ENCODE measurements at places on chromosomes 12 and 14.
A peak's percentile ranks its signal among the peaks of the same experiment; 100 is the strongest.

GRCh38 chr12:52825961-52826360 lies 8.2 kb downstream of the KRT79 start:
- no peak for DNase-seq

GRCh38 chr12:112308652-112309051 lies 73.6 kb downstream of the HECTD4 start:
- no peak for DNase-seq

DNA sequence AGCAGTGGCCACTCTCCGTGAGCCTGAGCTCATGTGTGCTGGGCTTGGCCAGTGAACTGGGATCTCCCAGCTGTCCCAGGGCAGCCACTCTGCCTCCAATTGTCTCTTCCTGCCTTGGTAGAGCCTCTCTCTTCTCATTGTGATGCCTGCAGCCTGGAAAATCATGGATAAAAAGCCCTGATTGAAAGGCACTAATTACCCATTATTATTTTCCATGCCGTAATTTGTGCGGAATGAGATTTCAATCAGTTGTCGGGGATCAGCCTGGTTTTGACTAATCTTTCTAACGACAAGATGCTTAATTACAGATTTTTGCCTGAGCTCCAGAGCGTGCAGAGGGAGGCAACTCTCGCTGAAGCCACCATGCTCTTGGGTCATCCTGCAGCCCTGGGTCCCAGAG lies 52.7 kb downstream of the ESRRB start:
- no peak for DNase-seq

DNA sequence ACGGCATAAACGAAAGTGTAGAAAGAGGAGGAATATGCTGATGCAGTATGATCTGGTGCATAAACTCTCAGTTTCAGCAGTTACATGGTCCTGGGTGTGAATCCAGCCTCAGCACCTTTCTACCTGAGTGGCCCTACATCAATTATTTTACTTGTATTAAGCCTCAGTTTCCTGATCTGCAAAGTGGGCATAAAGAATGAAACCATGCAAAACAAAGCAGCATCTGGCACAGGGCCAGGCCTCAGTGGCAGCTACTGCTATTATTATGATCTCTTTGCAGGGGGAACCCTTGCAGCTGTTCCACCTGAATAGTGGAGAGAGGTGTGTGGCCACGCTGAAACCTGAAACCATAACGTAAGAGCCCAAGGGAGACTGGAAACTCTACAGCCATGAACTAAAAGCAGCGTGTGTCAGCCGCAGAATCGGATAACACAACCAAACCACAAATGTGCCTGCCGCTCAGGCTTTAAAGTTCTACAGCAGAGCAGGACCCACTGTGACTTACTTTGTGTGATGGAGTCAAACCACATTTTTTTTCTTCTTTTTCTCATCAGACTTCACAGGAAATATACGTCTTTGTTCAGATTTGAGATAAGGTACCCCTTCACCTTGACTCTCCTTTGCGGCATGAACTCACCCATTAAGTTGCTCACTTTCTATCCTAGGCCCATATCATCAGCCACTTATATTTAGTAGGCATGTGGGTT lies 29.2 kb upstream of the FOS start:
- DNase-seq, result no peak

DNA sequence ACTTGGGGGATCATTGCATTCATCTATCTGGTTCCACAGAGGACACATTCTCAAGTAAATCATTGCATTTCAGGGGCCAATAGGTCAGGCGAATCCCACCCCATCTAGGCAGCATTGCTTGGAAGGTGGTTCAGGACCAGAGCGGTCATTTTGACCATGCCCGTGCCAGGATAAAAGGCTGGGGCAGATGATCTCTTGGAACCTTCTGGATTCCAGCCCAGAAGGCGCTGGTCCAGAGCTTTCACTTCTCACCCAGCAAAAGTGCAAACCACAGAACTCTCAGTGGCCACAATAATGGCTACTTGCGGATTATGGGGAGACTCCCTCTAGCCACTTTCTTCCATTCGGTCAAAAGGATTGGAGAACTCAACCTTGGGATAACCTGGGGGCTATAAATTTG lies 595 bp upstream of the KRT85 start:
- no peak for DNase-seq

DNA sequence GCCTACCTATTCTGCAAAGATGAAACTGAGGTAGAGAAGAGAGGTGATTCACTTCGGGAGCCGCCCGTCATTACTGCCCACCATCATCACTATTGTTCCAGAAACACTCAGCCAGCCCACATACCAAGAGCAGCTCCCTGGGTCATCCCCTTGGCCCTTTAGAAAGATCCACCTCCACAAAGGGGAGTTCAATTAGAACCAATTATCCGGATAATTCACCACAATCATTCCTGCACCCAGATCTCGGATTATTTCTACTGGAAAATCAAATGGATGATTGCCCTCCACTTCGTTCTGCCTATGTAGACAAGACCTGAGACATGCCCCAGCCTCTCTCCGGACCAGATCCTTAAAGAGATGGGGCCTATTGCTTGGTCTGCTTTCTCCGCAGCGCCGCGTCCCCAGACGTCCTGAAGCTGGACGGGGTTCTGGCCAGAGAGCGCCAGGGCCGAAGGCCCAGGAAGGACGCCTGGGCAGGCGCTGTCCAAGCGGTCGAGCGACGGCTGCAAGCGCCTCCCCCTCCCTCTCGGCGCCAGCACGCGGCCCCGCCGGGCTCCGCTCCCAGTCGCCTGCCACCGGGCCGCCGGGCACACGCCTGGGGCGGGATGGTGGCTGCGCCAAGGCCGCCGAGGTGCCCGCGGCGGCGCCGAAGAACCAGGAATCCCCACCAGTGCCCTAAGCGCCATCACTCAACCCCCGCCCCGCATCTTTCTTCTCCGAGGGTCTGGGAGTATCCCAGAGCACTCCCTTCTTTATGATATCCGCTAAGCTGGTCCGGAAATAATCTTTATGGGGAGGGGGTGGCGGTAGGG lies 1.3 kb upstream of the ASCL1 start:
- no peak for DNase-seq

- no peak for DNase-seq
Measured at GRCh38 chr14:24710403-24711112, 76.6 kb upstream of the GZMB start.

GRCh38 chr14:74554742-74555362 lies 57.2 kb downstream of the LTBP2 start:
- no peak for DNase-seq

- DNase-seq, result no peak
Measured at GRCh38 chr12:69658203-69658602, 40.9 kb downstream of the BEST3 start.

DNA sequence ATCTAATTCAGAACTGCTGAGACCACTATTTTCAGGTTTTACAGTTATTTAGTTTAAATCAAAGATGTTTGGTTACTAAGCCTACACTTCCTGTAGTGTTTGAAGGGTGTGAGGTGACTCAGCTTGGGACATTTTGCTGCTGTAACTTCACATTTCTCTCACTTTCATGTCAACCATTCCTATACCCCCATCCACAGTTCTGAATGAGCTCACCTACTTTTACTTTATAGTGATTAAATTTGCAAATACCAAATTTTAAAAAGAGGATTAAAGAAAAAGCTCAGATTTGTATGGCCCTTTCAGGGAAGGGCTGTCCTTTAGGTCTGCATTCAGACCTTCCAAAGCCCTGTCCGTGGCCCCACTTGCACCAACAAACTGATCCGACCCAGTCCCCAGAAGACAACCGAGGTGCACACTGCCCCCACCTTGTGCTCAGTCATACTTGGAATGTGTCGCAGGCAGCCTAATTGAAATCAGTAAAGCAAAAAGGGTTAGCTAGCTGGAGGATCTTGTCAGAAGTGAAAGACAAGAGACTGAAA lies 174.4 kb downstream of the MON2 start:
- no peak for DNase-seq

- DNase-seq, result no peak
Measured at GRCh38 chr12:124543590-124544310, 23.7 kb downstream of the NCOR2 start.

- DNase-seq, result peak; percentile 81
Measured at GRCh38 chr12:4273652-4274395, at the start of gene CCND2. CCND2 (plus strand) TSS chr12:4273762; CDS start chr12:4274041, 279 bp downstream.

GRCh38 chr12:104167519-104168458 lies 29.8 kb upstream of the NFYB start:
- DNase-seq, result no peak

GRCh38 chr14:101466456-101467180 lies 94.7 kb upstream of the DIO3 start:
- no peak for DNase-seq

- DNase-seq, result no peak
Measured at GRCh38 chr14:96104469-96105057, 65.4 kb downstream of the C14orf132 start.

DNA sequence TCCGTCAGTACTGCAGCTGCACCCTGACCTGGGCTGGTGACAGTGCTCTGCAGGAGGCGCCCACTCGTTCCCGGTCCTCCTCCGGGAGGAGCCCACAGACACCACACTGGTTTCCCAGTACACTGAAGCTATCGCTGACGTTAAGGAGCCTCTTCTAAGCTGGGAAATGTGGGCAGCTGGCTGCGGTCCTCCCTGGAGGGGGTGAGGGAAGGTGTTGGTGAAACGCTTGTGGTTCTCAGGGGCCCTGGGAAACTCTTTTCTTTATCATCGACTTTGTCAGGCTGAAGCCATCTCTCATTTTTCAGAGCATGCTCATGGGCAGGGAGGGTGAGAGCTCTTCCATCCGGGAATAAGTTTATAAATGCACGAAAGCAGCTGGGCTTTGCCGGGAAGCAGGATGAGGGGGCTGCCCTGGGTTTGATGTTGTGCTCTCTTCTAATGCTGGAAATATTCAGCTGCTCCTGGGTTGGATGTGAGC lies 176.0 kb downstream of the CHST11 start:
- DNase-seq, result no peak

GRCh38 chr12:69595689-69596088 lies 10.4 kb downstream of the CCT2 start:
- DNase-seq, result no peak

DNA sequence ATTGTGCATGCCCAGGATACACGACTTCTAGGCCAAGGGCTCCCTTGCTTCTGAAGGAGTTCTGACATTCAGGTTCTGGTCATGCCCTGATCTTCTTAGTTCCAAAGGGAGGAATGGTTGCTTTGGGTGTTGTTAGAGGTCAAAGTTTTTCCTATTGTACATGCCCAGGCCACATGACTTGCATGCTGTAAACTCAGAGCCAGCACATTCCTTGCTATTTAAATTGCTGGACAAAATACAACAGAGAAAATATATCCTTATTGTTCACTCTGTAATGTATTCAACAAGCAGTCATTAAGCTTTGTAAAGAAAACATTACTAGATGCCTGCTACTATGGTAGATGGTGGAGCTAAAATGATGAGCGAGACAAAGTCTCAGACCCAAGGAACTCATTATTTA lies 71.2 kb upstream of the COCH start:
- DNase-seq, result no peak

- DNase-seq, result no peak
Measured at GRCh38 chr14:38197001-38197783, 10.5 kb upstream of the SSTR1 start.

DNA sequence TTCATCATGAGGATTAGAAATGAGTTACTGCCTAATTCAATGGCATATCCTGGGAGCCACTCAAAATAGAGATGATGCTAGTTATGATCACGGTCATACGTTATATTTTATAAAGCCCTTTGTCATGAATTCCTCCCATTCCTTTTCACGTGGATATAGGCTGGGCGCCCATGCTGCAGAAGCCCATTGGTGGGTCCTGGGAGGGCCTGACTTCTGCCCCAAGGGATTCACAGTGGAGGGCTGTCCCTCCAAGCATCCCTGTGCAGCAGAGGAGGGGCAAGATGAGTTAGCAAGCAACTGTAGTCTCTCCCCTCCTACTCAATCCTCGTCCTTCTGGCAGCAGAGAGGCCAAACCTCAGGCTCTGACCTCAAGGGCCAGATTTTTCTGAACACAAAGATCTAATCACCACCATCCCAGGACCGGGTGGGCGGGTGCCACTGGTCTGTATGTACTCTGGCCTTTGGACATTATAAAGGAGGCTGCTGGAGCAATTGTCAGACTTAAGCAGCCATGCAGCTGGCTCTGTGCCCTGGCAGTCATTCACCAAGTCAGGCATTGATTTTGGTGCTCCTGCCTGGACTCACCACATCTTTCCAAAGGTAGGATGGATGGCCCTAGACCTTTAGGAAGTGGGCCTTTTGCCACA lies 8.6 kb downstream of the GLTP start:
- DNase-seq, result no peak

DNA sequence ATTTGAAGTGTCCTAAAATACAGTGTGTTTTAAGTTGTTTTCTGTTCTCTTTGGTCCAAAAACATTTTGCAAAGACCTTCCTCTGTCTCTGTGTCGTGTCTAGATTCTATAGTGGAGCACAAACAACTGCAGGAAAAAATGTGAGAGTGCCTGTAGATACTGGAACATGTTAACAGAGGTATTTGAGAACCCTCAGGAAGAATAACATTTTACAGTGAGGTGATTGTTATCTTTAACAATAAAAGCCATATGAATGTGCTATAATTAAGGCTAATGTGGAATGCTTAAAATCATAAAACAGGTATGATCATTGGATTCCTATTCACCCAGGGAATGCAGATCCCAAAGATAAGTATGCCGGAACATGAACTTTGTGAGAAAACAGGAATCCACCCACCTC lies 98.0 kb downstream of the SAMD4A start:
- DNase-seq, result no peak

DNA sequence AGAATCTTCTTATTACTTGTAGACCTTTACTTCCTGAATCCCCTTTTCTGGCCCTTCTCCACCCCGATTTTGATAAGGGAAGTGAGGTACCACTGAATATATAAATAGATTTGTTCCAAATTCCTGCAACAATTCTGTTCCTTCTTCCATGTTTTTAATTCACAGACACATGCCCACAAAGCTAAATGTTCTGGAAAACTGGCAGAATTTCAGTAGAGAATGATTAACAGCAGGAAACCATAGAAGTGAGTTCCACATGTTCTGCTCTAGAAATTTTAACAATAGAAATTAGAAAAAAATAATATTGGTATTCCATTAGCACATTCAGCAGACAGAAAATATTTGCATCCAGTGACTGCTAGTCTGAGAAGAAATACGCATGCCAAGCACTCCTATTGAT lies 139.6 kb downstream of the SLC2A13 start:
- DNase-seq, result no peak

DNA sequence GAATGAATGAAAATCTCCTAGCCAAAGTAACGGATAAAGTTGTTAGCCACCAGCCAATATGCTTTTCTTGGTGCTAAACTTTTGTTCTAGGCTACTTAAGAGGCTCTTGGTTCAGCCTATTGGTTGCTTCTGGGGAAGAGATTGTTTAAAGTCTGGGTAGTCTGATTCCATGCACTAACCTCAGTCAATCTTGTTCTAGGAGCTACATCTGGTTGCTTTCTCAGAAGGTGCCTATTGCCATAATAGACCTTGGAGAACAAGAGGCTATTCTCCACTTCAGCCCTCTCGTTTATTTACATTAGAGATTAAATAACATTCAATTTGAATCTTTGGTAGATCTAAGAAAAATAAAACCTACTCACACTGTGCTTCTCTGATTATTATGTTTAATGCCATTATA lies 40.8 kb upstream of the OTOGL start:
- DNase-seq, result no peak

GRCh38 chr14:38127356-38127755 lies 80.3 kb upstream of the SSTR1 start:
- no peak for DNase-seq

Measured in left renal cortex interstitium (tissue), 4 donors.